ENCODE measurements at places on chromosomes 16 and 17.

DNA sequence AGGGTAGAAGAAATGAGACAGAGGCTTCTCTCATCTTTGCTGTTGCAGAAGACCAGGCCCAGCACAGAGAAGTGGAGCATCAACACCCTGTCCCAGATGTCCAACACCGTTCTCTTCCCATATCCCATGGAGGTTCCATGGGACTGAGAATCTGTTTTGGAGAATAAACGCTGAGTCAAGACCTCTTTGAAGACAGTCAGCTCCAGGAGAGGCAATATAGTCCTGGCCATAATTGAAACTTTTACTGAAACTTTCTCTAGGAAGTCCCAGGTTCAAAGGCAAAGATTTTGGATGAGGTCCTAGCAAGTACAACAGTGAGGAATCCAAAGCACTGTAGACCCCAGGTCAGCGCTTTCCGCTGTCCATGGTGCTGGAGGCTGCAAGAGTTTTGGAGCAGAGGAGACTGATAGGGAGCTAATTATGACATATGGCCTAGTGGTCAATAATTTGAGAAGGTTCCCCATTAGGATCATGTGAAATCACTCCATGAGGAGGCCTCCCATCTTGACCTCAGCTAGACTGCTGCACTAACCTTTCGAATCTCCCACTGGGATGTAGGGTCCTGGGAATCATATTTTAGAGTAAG is 36.0 kb downstream of the OSBPL7 start:
- no peak for DNase-seq

GRCh38 chr16:57684626-57685358 is 9.8 kb upstream of the DRC7 start:
- DNase-seq = no peak

- peak; percentile 80 for DNase-seq
These were observed 24.9 kb downstream of the ACTG1 start for GRCh38 chr17:81487487-81488275.

GRCh38 chr16:57276596-57276995 is 7.9 kb downstream of the PLLP start:
- DNase-seq = no peak

- DNase-seq = no peak
These were observed 13.0 kb downstream of the CCDC182 start for GRCh38 chr17:57732062-57732461.

DNA sequence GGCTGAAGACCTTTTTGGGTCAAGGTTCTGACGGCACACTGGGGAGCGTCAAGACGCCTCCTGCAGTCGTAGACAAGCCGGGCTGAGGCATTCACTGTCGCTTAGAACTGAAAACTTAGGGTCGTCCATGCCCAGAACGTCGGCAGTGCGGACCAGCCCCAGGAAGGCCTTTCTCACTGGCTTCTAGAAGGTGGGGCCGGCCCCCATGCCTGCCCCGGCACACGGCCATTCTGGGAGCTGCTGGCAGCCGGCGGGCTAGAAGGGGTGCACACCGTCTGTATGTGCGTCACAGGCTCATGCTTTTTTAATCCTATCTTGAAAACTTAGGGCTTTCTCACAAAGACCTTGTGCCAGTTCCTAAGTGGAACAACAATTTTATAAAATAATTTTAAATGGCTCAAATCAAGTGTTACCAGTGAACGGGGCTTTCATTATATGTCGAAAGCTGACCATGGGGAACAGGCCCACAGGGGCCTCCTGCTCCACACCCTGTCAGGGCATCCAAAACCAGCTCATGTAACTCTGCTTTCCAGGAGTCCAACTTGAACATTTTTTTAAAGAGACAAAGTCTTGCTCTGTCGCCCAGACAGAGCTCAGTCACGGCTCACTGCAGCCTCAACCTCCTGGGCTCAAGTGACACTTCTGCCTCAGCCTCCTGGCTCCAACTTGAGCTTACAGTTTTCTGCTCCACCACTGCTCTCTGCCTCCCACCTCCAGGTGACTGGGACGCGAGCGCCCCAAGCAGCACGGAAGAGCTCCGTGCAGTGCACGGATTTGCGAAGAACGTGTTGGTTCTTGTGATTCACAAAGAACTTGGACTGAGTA is 111.2 kb downstream of the ANKRD11 start:
- DNase-seq = no peak

- peak; percentile 31 for DNase-seq
These were observed 53.1 kb downstream of the CFDP1 start for GRCh38 chr16:75379911-75380847.

- DNase-seq = no peak
These were observed 31.4 kb downstream of the BANP start for GRCh38 chr16:87982581-87983041.

DNA sequence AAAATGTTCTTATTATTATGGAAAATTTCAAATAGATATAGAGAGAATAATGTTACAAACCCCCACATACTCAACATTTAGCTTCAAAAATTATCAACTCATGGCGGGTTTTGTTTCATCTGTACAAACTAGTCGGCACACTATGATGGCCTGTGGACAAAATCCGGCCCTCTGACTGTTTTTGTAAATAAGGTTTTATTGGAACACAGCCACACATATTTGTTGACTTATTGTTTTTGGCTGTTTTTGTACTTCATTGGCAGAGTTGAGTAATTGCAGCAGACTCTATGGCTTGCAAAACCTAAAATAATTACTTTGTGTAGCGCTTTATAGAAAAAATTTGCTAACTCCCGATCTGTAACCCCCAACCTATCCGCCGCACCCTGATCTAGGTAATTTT is 41.4 kb upstream of the CLEC18A start:
- no peak for DNase-seq

- DNase-seq = no peak
These were observed 143.3 kb downstream of the PITPNC1 start for GRCh38 chr17:67520252-67520906.

GRCh38 chr17:61524319-61524718 is 66.7 kb downstream of the NACA2 start:
- DNase-seq = no peak

GRCh38 chr16:58037365-58038057 is 12.0 kb downstream of the MMP15 start:
- no peak for DNase-seq

DNA sequence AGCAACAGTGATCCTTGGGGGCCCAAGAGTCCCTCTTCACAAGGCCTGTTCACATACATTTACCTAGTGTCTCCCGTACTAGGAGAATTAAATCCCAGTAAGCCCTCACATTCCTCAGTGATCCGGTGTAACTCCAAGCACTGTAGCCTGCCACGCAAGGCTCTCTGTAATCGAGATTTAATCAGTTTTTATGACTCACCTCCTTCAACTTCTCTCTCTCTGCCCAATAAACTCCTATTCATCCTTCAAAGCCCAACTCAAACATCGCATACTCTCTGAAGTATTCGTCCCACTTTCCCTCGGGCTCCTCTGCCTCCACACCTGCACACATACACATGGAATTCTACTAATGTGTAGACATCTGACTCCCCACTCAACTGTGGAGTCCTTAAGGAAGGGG is 141.8 kb downstream of the CMIP start:
- no peak for DNase-seq

DNA sequence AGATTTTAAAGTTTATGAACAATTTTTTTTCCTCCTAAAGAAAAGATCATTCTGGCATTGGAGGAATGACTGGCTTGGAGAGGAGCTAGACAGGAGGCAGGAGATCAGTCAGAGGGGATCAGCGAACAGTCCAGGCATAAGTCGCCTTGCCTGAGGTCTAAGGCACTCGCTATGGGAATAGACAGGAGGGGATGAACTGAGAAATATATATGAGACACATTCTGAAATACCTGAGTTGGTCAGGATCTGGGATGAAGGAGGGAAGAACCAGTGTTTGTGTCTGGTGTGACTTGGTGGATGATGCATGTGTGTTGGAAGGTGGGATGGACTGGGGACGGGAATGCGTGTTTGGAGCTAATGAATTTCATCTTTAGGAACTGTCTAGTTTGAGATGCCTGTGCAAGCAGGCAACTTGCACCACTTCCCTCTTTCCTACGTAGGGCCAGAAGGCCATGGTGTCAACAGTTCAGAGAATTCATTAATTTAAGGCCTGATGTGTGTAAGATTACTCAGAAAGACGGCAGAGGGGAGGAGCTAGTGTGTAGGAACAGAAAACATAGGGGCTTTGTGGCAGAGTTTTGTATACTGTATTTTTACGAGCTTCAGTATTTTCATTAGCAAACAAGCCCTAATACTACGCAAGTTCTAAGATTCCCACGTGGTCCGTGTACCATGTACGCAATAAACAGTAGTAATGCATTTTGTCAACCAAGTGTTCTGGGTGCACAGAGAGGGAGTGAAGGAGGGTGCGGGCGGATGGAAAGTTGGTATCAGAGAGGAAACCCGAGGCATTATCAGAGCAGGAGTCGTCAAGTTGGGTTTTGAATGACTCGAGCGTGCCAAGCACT is 825 bp downstream of the HEATR6 start:
- DNase-seq = no peak

DNA sequence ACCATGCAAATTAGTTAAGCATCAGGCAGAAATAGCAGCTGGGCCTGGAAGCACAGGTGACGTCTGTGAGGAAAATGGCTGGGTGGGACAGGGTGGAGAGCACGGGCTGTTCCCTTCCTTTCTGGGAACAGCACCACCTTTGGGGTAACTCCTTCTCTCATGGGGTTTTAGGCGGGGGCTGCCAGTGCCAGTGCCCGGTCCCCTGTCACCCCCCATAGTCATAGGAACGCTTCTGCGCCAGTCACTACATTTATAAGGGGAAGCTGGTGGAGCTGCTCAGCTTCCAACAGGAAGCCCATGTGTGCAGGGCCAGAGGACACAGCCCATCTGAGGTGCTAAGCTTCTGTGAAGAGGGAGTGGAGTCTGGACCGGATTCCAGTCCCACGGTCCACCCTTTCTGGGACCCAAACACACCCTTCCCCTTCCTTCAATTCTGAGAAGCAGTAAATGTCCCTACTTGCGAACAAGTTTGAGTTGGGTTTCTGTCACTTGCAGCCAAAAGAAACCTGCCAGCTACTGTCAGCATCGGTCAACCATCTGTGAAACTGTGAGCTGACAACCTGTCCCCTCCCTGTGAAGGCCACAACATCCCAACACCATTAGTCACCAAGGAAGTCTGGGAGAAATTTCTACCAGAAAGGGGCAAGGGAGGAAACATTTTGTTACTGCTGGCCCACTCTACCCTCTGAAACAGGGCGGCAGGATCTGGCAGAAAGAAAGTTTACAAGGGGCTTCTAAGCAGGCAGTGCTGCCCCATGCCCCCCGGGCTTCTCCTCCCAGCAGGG is 86.0 kb upstream of the AMZ2 start:
- no peak for DNase-seq

DNA sequence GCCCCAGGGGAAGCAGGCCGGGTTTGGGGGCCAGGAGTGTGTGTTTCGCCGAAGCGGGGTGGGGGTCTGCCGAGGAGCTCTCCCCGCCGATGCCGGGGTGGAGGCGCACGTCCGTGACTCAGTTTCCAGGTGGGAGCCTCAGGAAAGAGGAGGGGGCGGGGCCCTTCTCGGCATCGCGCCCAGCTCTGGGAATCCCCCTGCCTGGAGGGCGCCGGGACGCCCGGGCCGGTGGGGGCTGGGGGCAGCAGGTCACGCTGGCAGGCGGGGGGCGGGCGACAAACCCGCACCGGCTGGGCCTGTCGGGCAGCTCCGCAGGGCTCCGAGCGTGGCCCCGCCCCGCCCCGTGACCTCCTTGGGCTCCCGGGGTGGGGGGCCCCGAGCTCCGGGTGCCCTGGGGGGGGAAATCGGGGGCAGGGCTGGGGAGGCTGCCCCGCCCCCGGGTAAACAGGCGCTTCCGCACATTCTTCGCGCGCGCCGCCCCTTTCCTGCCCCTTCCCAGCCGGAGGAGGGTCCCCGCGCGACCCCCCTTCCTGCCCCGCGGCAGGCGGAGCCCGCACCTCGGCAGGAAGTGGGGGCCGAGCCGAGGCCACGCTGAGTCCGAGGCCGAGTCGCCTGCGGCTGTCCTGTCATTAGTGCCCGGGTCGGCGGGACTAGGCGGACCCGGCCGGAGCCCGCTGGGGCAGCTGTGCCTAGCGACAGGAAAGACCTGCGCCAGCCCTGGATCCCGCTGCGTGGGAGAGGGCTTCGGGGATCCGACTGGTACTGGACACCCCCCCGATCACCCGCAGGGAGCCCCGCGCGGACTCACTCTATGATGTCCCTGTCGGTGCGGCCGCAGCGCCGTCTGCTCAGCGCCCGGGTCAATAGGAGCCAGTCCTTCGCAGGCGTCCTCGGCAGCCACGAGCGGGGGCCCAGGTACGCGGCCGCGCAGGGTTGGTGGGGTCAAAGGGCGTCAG is 9.3 kb downstream of the RIPOR1 start:
- peak; percentile 67 for DNase-seq

GRCh38 chr17:73628642-73629552 is 15.3 kb downstream of the SDK2 start:
- DNase-seq = no peak

DNA sequence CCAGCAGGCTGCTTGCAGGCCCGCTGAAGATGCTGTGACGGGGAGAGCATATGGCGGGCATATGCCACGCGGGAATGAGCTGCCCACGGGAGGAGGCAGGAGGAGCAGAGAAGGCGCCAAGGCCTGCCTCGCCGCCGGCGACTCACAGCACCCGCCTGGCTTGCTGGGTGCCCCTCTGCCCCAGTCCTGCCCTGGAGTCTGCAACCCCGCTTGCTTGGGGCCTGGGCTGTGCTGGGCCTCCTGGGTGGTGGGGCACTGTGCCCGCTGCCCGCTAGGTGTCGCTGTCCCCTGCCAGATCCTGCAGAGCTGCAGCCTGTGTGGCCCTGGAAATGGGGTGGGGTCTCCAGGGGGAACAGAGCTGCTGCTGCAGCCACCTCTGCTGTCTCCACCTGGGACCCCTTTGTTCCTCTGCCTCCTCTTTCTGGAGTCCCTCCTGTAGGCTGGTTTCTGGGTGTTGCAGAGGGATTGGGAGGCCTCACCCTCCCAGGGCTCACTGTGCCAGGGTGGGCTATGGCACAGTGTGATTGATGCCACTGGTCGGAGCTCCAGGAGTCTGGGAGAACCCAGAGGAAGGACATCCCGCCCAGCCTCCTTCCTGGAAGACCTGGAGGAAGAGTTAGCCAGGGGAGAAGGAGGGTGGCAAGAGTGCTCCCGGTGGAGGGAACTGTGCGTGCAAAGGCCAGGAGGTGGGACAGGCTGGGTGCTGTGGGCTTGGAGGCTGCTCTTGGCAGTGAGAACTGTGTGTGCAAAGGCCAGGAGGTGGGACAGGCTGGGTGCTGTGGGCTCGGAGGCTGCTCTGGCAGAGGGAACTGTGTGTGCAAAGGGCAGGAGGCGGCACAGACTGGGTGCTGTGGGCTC is 141.0 kb upstream of the CIBAR2 start:
- peak; percentile 65 for DNase-seq

GRCh38 chr17:31147507-31148202 is 52.9 kb downstream of the NF1 start:
- DNase-seq = no peak

DNA sequence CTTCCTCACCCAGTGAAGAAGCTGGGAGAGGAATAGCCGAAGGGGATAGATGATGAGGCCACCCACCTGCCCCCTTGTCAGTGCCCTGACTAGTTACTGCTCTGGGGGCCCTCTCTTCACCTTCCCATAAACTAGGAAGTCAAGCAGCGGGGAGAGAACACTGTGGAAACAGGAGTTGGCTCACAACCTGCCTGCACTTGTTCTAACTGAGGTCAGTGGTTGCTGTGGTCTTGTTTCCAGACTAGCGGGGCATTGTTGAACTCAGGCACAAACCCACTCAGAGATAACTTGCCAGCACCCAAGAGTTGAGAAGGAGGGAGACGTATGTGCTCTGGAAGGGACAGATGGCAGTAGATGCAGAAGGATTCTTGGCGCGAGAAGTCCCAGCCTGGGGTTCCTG is 48.6 kb upstream of the DDX52 start:
- no peak for DNase-seq

GRCh38 chr17:61384354-61384691 is 15.3 kb upstream of the TBX2 start:
- no peak for DNase-seq
